NCI-H1105 (cell line): ENCODE measurements at places on chromosomes 4 and X.

DNA sequence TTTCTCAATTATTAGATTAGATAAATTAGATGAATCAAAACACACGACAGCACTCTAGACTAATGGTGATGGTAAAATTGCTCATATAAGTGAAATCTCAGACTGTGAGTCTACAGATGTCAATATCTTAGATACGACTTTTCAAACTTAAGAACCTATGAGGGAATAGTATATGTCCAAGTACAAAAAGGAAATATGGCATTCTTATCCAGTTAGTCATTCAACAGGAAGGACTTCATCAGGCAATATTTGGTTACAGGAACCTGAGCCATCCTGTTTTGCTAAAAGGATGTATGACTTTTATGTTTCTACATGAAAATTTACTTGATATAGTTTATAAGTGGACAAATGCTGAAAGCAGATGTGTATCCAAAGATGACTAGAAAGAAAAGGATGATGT lies 107.0 kb downstream of the CT47B1 start:
- DNase-seq, result no peak

- DNase-seq, result no peak
Measured at GRCh38 chrX:38563030-38563429, 1.7 kb downstream of the TSPAN7 start.

- DNase-seq, result no peak
Measured at GRCh38 chr4:184216515-184216914, 1.2 kb downstream of the ENPP6 start.

GRCh38 chr4:926538-926937 lies 5.6 kb downstream of the GAK start:
- DNase-seq, result no peak

GRCh38 chr4:13445841-13446790 lies 38.0 kb downstream of the RAB28 start:
- no peak for DNase-seq

DNA sequence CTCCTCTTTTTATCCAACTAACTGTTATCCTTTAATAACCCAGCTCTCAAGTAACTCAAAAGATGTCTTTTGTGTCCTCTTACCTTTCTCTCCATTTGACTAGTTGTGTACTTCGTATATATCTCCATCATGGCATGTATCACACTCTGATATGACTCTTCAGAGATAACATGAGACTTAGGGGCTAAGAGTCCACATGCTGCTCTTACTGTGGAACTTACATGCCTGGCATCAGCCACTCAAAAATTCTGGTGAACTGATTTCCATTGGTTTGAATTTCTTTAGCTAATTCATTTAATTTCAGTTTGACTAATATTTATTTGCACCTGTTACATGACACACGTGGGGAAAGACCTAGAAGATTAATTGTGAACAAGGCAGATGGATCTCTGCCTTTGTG lies 317.3 kb downstream of the HS3ST1 start:
- DNase-seq, result no peak

DNA sequence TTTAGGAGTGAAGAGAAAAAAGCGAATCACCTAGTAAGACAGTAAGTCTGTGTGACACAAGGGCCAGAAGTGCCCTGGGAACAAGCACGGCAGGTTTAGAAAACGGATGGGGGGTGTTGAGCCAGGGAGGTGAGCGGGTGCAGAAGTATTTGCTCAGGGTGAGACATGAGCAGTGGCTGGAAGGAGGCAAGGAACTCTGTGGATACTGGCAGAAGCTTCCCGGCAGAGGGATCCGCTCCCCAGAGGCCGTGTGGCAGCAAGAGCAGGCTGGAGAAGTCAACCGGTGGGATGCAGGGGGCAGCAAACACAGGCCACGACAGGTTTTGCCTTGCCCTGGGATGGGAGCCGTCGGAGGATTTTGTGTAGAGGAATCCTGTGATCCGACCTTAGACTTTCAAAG lies 2.3 kb upstream of the UVSSA start:
- DNase-seq, result no peak

GRCh38 chr4:105808750-105809041 lies 86.6 kb upstream of the NPNT start:
- DNase-seq, result no peak

GRCh38 chr4:139794158-139794954 lies 128.7 kb downstream of the MGST2 start:
- DNase-seq, result no peak
